ENCODE measurements at places on chromosomes 5 and 9.

GRCh38 chr5:57320582-57320981 lies 146.7 kb downstream of the GPBP1 start:
- DNase-seq: no peak

GRCh38 chr9:137150617-137151457 lies 11.9 kb downstream of the GRIN1 start:
- DNase-seq: peak; percentile 33

DNA sequence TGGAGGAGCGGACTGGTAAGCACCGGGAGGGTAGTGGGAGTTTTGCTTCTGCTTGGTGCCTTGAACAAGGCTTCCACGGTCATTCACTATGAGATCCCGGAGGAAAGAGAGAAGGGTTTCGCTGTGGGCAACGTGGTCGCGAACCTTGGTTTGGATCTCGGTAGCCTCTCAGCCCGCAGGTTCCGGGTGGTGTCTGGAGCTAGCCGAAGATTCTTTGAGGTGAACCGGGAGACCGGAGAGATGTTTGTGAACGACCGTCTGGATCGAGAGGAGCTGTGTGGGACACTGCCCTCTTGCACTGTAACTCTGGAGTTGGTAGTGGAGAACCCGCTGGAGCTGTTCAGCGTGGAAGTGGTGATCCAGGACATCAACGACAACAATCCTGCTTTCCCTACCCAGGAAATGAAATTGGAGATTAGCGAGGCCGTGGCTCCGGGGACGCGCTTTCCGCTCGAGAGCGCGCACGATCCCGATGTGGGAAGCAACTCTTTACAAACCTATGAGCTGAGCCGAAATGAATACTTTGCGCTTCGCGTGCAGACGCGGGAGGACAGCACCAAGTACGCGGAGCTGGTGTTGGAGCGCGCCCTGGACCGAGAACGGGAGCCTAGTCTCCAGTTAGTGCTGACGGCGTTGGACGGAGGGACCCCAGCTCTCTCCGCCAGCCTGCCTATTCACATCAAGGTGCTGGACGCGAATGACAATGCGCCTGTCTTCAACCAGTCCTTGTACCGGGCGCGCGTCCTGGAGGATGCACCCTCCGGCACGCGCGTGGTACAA lies 556 bp downstream of the PCDHGC3 start:
- DNase-seq: peak; percentile 85

DNA sequence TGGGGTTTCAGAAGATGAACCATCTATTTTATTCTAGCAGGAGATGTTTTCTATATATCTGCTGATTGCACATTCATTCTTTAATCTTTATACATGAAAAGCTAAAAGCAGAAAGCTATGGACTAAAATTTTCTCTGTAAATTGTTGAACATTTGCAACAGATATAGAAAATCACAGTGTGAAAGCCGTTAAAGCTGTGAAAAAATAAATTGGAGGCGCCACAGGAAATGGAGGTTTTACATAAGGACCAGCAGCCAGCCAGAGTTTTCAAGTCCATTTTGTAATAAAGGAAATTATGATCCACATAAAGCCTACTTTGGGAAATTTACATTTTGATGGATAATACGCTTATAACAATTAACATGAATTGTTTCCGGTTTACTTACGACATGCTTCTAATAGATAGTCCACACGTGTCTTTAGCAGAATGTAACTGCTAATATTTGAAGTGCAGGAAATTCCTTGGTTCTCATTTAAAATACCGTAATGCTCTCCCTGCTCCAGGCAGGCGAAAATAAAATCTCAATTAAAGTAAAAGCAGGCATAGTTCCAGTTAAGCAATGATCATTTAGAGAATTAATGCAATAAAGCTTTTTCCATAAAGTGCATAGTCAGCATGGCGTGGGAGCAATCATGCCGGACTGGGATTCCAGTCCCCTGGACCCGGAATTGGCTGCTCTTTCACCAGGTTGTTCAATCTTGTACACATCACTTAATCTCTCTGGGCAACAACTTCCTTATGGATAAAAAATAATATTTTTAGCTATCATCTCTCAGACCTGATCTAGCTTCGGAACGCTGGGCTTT lies 445.4 kb downstream of the ZNF608 start:
- no peak for DNase-seq

- DNase-seq: peak; percentile 83
Measured at GRCh38 chr5:68086857-68087256, 128.7 kb upstream of the PIK3R1 start.
